ENCODE measurements at places on chromosomes 13 and 19.

GRCh38 chr13:57635541-57636085 is 4.1 kb downstream of the PCDH17 start:
- H3K27me3 ChIP-seq, result peaks cover 24% of the 10 kb centered on the region
- H3K4me1 ChIP-seq, result peaks cover 15% of the 10 kb centered on the region
- ATAC-seq, result no peak
- no peak overlapping the region for H3K4me3 ChIP-seq

- no peak for ATAC-seq
- no peaks in the 10 kb centered on the region for H3K36me3 ChIP-seq
- H3K4me3 ChIP-seq, result no peak overlapping the region
- H3K4me1 ChIP-seq, result peaks cover 13% of the 10 kb centered on the region
Observed at GRCh38 chr13:46192412-46192811, 10.4 kb upstream of the LCP1 start.

DNA sequence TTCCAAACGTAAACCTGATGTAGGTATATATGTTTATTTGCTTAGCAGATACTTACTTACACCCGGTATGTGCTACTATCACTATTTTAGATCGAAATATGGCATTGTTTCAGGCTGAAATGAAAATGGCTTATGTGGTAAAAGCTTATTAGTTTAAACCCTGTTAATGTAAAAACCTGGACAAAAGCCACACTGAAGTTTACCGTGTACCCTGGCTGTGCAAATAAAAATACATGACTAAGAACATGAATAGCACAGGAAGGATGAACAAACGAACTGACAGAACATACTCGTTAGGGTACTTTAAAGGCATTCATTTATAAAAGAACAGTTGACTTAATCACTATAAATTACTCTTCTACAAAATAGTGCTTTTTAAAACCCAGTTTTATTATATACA is 6.6 kb downstream of the CLDN10 start:
- H3K27me3 ChIP-seq, result peaks cover 20% of the 10 kb centered on the region
- H3K27ac ChIP-seq, result no peak overlapping the region
- no peaks in the 10 kb centered on the region for H3K4me1 ChIP-seq
- no peak overlapping the region for H3K4me3 ChIP-seq
- no peak for ATAC-seq

DNA sequence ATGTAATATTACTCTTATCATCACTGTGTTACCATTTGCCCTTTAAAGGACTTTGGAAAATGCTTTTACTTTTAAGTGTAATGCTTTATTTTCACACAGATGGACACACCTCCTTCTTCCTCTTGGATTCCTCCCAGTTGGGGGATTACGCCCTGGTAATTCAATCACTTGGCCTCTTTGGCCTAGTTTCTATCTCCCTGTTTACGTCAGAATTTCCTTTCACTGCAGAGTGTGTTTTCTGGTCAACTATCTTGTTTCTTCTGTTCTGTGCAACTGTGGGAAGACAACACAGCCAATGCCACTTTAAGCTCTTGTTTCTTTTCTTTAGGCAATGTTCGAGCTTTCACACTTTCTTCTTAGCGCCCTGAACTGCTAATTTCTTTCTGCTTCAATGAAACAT is 257.3 kb upstream of the MAB21L1 start:
- H3K4me3 ChIP-seq, result no peak overlapping the region
- no peak for ATAC-seq
- no peaks in the 10 kb centered on the region for H3K27me3 ChIP-seq
- H3K36me3 ChIP-seq, result no peaks in the 10 kb centered on the region
- no peak overlapping the region for H3K27ac ChIP-seq

GRCh38 chr19:38394488-38394887 is 6.0 kb downstream of the SPRED3 start:
- peaks cover 67% of the 10 kb centered on the region for H3K27me3 ChIP-seq
- peak overlapping the region; percentile 28 for H3K27ac ChIP-seq
- peaks cover 6% of the 10 kb centered on the region for H3K36me3 ChIP-seq

- H3K27me3 ChIP-seq, result peaks cover 44% of the 10 kb centered on the region
- no peaks in the 10 kb centered on the region for H3K36me3 ChIP-seq
- peak; percentile 31 for ATAC-seq
- H3K4me1 ChIP-seq, result no peaks in the 10 kb centered on the region
Observed at GRCh38 chr13:95644601-95645052, at the start of gene DZIP1. TSS of gene DZIP1 (minus strand) at chr13:95644706. CDS start at chr13:95642029, 2,677 bp downstream.

DNA sequence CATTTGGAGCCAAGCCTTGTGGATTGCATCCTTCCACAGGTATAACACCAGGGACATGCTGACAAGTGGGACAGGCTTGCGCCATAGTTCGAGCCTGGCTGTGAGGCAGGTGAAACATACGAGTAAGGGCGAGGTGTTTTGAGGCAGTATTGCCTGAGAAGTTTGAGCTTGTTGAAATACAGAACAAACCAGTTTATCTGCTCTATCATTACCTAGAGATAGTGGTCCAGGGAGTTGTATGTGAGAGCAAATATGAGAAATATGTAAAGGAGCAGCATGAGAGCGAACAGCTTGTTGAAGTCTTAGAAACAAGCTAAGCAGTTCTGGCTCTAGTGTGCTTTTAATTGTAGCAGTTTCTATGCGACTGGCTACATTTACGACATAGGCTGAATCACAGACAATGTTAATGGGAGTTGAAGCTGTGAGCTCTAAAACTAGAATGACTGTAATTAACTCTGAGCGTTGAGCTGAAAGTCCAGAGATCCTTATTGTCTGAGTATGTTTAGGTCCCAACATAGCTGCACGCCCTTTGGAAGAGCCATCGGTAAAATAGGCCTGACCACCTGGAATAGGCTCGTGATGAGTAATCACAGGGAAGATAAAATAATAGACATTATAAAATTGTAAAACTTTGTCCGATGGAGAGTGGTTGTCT is 8.2 kb downstream of the ZNF439 start:
- no peaks in the 10 kb centered on the region for H3K27me3 ChIP-seq
- H3K27ac ChIP-seq, result no peak overlapping the region

- no peak for ATAC-seq
- no peaks in the 10 kb centered on the region for H3K36me3 ChIP-seq
- H3K4me1 ChIP-seq, result no peaks in the 10 kb centered on the region
- H3K4me3 ChIP-seq, result no peak overlapping the region
Observed at GRCh38 chr13:25112695-25113255, 16.8 kb downstream of the PABPC3 start.

DNA sequence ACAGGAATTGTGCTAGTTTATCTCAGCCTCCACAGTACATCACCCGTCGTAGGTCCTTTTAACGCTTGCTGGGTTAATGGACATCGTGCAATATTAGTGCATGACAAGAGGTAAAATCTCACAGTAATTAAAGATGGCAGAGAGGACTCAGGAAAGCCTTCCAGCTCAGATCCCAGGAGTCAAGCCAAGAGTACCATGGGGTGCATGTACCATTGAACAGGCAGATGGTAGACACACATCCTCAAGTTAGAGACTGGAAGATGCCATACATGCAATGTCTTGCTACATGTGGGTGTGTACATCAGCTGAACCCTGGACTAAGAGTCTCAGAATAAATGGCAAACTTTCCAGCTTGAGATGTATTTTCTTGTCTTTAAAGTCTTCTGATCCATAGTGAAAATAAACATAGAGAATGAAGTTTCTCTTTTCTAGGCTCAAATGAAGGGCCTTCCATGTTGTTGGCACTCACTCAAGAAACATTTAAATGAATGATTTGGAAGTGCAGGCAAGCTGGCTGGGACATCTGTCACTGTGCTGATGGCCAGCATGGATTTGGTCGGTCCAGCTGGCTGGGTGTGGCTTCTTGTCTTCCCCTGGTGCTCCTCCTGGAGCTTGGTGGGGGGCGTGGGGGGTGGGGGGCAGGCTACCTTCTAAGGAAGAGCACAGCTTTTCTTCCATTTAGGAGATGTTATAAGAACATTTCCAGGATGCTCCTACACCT is 290.9 kb upstream of the MAB21L1 start:
- no peaks in the 10 kb centered on the region for H3K36me3 ChIP-seq
- H3K4me1 ChIP-seq, result no peaks in the 10 kb centered on the region
- no peak overlapping the region for H3K27ac ChIP-seq
- no peaks in the 10 kb centered on the region for H3K27me3 ChIP-seq
- no peak for ATAC-seq

GRCh38 chr13:38743466-38743865 is 56.6 kb downstream of the FREM2 start:
- H3K27me3 ChIP-seq, result no peaks in the 10 kb centered on the region
- no peak overlapping the region for H3K4me3 ChIP-seq
- ATAC-seq, result no peak

DNA sequence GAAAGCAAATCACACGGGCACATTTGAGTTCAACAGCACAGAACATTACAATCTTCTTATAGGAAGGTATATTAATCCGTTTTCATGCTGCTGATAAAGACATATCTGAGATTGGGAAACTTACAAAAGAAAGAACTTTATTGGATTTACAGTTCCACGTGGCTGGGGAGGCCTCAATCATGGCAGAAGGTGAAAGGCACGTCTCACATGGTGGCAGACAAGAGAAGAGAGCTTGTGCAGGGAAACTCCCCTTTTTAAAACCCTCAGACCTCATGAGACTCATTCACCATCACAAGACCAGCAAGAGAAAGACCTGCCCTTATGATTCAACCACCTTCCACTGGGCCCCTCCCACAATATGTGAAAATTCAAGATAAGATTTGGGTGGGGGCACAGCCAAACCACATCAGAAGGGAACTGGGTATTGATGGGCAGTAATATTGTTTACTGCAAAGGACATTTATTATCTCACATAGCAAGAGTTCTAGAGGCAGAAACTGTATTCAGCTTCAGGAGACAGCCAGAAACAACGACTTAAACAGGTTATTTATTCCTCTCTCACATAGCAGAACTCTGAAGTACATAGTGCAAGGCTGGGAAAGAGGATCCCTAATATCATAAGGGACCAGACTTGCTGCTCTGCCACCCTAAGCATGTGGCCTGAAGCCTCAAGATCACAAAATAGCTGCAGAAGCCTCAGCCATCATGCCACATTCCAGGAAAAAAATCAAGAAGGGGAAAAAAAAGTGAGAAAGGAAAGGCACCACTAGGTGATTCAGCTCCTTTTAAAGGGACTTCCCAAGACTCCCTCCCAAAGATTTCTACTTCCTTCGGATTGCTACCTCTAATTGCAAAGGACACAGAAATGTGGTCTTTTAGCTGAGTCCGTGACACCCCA is 23.1 kb downstream of the FXYD5 start:
- no peak overlapping the region for H3K27ac ChIP-seq
- ATAC-seq, result no peak
- no peaks in the 10 kb centered on the region for H3K36me3 ChIP-seq
- no peaks in the 10 kb centered on the region for H3K27me3 ChIP-seq
- H3K4me3 ChIP-seq, result no peak overlapping the region

DNA sequence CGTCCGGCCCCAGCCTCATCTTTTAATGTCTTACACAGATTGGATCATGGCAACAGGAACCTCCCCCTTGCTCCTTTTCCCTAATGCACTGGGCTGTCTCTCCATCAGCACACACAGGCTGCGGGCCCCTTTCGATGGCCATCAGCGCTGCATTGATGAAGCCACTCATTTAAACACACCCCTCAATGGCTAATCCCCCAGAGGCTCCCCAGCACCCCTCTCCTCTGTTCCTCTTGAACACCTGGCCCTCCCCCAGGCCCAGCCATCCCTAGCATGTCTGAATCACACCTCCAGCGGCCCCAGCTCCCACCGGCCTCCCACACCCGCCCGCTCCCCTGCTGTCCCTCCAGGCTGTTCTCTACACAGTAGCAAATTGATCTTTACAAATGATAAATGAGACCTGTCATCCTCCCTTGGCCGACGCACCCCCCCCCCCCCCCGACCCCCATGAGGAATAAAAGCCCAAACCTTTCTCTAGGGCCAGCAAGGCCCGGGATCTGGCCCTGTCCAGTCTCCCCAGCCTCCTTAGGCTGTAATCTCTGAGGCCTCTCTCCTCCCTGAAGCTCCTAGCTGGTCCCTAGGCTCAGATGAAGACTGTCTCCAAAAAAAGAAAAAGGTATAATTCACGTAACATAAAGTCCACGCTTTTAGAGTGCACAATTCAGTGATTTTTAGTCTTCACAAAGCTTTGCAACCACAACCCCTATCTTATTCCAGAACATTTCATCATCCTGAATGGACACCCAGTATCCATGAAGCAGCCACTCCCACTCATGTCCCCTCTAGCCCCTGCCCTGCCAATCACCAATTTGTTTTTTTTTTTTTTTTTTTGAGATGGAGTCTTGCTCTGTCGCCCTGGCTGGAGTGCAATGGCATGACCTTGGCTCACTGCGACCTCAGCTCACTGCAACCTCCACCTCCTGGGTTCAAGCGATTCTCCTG is 7.4 kb downstream of the RPL28 start:
- peaks cover 37% of the 10 kb centered on the region for H3K4me1 ChIP-seq
- H3K4me3 ChIP-seq, result no peak overlapping the region
- ATAC-seq, result no peak

GRCh38 chr19:30473334-30473867 is 101.2 kb downstream of the ZNF536 start:
- no peak overlapping the region for H3K4me3 ChIP-seq
- H3K36me3 ChIP-seq, result no peaks in the 10 kb centered on the region
- no peak for ATAC-seq
- no peaks in the 10 kb centered on the region for H3K4me1 ChIP-seq
- no peak overlapping the region for H3K27ac ChIP-seq

DNA sequence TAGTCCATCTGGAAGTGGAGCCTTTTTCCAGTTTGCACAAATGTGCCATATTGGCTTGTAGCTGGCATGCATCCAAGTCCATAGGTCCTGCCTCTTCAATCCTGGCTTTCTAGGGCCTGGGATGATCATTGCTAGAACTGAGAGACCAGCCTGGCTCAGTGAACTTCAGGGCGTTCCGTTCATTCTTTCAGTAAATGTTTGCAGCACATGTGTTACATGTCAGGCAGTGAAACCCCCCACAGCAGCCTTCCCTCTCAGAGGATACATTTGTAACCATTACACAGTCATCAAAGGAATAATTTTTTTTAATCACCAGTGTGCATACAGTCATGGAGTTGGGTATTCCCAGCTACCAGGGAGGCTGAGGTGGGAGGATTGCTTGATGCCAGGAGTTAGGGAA is 9.7 kb downstream of the FUT2 start:
- no peak overlapping the region for H3K27ac ChIP-seq
- no peaks in the 10 kb centered on the region for H3K4me1 ChIP-seq
- H3K4me3 ChIP-seq, result no peak overlapping the region
- no peaks in the 10 kb centered on the region for H3K27me3 ChIP-seq
- H3K36me3 ChIP-seq, result peaks cover 31% of the 10 kb centered on the region
- no peak for ATAC-seq

DNA sequence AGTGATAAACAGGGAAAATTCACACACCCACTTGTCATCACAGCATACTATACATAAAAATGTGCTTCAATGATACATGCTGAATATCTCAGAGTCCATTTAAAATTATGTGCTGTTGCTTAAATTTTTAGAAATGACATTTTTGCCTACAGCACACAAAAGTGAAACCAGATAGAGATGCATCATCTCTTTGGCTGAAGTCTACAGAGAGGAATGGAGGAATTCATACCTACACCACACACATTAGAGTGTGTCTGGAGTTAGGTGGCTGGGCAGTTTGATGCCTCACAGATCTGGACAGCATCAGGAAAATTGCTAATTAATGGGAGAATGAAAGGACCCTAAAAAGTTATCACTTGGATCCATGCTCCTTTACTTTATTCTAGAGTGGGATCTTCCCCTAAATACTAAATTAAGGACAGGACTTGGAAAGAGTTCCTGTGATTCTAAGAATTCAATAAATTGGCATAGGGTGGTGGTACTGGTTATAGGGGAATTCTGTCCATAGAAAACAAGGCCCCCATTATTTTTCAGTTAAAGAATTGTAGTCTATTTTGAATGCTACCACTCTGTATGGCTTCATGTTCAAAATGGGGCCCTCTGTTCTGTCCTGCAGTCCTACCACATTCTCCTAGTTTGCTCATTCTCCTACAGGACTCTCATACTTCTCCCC is 41.3 kb downstream of the RCBTB2 start:
- peaks cover 5% of the 10 kb centered on the region for H3K36me3 ChIP-seq
- H3K27ac ChIP-seq, result no peak overlapping the region
- no peak overlapping the region for H3K4me3 ChIP-seq
- no peak for ATAC-seq

All from stimulated activated memory B cell treated with anti-CD40 and anti-IgM and Interleukin-4, amounts not matched to agents 10 μg/mL and 1 μg/mL and 100 μg/mL, for 72 hours (primary cell).